ENCODE measurements at places on chromosomes 1 and 21.

DNA sequence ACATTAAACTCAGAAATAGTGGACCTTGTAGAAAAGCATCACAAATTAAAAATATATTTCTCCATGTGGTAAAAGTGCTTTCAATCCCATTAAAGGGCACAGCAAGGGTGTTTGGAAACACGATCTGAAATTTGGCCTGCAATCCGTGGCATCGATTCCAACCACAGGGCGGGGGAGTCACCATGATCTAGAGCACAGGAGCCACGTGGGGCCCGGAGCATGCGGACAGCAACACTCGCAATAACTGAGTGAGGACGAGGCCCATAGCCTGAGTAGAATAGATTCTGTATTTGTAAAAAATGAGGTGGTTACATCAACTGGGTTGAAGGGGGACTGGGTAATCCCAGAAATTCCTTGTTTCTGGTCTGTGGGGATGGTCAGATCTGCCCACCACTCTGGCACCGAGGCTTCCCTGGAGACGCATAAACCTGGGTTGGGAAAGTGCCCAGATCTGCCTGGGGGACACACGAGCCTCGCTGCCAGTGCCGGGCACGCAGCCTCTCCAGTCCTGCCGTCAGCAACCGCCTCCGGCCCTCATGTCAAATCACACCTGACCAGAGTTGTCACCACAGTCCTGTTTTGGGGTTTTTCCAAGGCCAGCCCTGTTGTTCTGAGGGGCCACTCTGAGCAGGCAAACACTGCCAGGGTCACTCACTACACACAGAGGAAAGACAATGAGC, 104.3 kb downstream of the PGBD5 start:
- no peak for DNase-seq

GRCh38 chr1:27967884-27968466, 8.2 kb downstream of the XKR8 start:
- no peak for DNase-seq

- no peak for DNase-seq
Observed at GRCh38 chr21:37644636-37645035, 271.6 kb downstream of the KCNJ6 start.

- no peak for DNase-seq
Observed at GRCh38 chr1:171983584-171983983, 142.3 kb downstream of the DNM3 start.

GRCh38 chr1:118716775-118717174, 271.4 kb downstream of the TBX15 start:
- no peak for DNase-seq

- no peak for DNase-seq
Observed at GRCh38 chr1:84297546-84298244, 3.8 kb upstream of the SAMD13 start.

- DNase-seq = no peak
Observed at GRCh38 chr1:44472620-44473525, 67.8 kb downstream of the RNF220 start.
